Upper lobe of left lung (tissue), 6 donors: ENCODE measurements at places on chromosomes 3 and 15. TPM values are rescaled to one million over a fixed set of nuclear protein-coding genes. Genes with fewer than 3 reads are reported as not detected.

DNA sequence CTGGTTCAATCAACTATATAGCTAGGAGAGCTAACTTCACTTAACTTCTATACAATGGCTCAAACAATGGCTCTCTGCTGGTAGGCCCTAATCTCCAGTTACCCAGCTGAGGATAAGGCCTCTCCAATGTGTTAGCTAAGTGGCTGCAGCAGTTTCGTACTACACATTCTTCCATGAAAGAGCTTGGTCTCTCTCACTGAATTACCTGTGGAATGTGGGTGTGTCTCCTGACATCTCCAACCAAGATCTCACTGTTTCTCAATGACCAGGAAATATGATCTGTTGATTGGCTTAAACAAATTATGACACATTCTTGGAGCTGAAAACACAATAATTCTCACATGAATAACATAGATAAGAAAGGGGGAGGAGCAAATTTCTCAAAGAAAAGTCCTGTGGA is 169.8 kb upstream of the ROBO1 start:
- DNase-seq: no peak

- DNase-seq: no peak
These were observed 85.9 kb upstream of the CSPG5 start for GRCh38 chr3:47664519-47664918.

DNA sequence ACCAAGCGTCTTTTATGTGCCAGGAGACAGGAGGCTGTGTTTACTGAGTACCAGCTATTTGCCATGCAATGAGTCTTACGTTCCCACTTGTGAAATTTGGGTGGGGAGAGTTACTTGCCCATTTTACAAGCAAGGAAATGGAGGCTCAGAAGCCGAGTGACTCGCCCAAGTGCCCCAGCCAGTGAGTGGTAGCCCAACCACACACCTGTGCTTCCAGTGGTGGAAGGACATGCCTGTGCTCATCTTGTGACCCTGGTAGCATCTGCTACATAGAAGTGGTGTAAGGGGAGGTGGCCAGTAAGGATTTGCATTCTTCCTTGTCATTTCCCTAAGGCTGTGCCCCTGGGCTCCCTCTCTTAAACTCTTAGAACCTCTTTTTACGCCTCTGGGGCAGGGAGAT is 49.3 kb downstream of the FBLN2 start:
- DNase-seq: no peak

- DNase-seq: no peak
These were observed 42.9 kb downstream of the IGSF11 start for GRCh38 chr3:118991775-118992174.

GRCh38 chr3:60033901-60034453 is 984.2 kb upstream of the CFAP20DC start:
- no peak for DNase-seq

- no peak for DNase-seq
These were observed 65.2 kb downstream of the RARB start for GRCh38 chr3:25493246-25493645.

DNA sequence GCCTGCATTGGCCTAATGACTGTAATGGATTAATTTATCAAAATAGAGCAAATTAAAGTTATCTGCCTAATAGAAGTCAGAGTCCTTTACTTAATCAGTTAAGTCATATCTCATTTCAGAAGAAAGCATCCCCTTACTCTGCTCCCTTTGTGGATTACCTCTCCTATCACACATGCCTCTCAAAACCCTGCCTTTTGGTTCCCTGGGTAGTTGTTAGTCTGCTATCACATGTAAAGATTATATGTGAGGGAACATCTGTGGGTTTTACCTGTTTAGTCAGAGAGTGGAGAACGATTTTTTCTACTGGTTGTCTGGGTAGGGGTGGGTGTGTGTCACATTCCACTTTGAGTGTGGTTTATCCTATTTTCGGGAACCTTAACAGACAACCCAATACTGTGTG is 16.4 kb downstream of the UBE2E2 start:
- DNase-seq: no peak

DNA sequence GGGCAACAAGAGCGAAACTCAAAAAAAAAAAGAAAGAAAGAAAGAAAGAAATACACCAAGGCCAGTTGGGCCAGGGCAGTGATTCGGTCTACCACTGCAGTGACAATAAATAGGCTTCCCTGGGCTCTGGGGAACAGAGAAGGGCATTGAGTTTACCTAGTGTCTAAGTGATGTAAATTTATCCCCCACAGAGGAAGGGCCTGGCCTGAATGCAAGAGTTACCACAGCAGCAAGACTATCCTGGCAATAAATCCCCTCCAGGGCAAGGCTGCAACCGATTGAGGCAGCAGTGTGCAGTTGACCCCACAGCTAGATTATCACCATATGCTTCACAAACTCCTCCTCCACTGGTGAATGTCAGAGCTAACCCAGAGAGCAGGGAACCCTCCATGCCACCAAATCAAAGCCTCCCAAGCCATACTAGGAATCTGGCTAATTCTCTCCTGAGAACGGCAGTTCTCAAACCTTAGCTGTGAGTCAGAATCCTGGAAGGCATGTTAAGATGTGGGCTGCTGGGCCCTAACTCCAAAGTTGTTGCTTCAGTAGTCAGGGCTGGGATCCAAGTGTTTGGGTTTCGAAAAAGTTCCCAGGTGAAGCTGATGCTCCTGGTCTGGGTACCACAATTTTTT is 64.3 kb upstream of the GATM start:
- DNase-seq: no peak

DNA sequence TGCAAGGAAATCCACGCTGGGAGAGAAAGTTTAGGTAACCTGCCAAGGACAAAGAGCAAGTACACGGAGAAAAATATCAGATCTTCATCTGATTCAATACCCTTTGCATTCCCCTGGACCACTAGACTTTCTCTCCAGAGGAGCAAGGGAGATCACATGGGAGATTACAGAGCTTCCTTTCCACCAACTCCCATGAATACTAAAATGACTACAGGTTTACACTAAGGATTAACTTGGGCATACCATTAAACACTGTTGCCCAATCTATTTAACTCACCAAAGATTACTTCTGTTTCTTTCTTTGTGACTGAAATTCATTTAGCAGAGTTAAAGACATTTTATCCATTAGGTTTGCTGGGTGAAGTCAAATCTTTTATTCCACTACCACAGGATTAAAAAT is 71.2 kb downstream of the RYK start:
- DNase-seq: no peak

GRCh38 chr15:71444866-71445590 is 329.8 kb downstream of the THSD4 start:
- no peak for DNase-seq

- DNase-seq: no peak
These were observed 35.1 kb downstream of the DPH3 start for GRCh38 chr3:16229681-16230080.

DNA sequence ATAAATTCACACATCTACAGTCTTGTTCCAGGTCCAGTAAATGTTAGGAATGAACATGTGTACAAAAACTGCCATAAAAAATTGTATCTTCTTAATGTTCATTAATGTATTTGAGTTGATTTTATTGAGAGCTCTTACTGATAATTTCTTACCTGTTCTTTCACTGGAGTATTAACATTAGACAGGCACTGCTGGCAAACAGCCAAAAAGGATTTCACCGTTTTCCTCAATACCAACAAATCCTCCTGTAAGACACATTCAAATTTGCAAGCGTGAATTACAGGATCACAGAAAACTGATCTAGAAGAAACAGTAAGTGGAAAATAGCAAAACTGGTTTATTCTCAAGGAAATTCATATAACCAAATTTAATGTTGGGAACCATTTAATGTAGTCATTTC is 127.4 kb downstream of the PCCB start:
- DNase-seq: no peak

GRCh38 chr3:79467721-79468120 is 300.1 kb downstream of the ROBO1 start:
- DNase-seq: no peak

- peak; percentile 76 for DNase-seq
These were observed 67.0 kb downstream of the PPCDC start for GRCh38 chr15:75090388-75090734.

GRCh38 chr15:48144889-48145288 is 24.1 kb downstream of the SLC24A5 start:
- DNase-seq: no peak

DNA sequence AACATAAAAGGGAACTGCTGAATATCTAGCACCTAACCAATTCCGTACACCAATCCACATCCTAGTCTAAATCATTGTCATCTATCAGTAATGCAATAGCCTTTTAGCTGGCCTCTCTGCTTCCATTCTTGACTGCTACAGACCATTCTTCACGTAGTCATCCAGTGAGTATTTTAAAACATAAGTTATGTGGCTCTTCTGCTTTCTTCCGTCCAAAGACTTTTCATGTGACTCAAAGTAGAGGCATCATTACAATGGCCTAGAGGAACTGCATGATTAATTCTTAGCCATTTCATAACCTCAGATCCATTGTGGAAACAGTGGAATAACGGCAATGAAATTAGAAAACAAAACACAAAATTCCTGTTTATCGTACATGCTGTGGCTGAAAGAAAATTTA is 88.9 kb upstream of the CBLB start:
- no peak for DNase-seq

- no peak for DNase-seq
These were observed 8.9 kb downstream of the GPR149 start for GRCh38 chr3:154421083-154421482.

GRCh38 chr3:126356373-126357264 is 589 bp downstream of the KLF15 start:
- no peak for DNase-seq

Gene ANKRD28
- total RNA-seq: 31.6 TPM

Gene IGF2BP2
- 13.2 TPM for total RNA-seq

Gene SLC28A1
- total RNA-seq: not detected

Gene ABHD17C
- total RNA-seq: 34.2 TPM

Gene FOXL2NB
- total RNA-seq: not detected
